ENCODE measurements at places on chromosomes 7 and 10.

DNA sequence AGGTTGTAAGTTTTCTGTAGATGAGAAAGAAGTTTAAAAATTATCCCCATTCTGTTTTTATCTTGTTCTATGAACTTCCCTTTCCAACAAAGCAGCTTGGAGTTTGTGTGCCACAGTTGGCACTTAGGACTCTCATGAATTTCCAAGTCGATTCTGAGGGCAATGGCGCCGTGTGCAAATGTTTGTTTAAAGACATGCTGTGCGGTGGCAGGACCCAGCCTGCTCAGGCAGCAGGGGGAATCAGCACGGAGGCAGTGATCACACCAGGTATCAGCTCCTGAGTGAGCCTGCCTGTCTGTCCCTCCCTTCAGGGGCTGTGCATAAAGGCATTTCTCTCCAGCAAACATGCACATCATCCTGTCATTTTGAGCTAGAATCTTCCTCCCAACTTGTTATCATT lies 109.8 kb upstream of the WDR11 start:
- DNase-seq: no peak

GRCh38 chr10:31836569-31837406 lies 91.8 kb downstream of the ARHGAP12 start:
- no peak for DNase-seq

DNA sequence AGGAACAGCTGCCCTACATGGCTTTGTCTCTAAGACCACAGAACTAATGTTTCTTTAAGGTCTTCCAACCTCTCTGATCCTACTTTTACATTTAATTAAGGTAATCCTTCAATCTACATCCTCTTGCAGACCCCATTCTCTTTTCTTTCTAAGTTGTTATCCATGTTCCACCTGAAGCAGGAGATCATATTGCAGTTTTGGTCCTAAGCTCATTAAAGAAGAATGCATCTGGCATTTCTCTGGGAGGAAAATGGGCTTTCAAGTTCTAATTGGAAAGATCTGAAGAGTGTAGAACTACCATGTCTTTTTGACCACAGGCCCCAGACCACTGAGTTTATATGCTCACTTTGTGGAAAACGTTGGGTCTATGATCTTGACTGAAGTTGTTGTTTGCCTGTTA lies 111.2 kb downstream of the SEM1 start:
- DNase-seq: no peak

DNA sequence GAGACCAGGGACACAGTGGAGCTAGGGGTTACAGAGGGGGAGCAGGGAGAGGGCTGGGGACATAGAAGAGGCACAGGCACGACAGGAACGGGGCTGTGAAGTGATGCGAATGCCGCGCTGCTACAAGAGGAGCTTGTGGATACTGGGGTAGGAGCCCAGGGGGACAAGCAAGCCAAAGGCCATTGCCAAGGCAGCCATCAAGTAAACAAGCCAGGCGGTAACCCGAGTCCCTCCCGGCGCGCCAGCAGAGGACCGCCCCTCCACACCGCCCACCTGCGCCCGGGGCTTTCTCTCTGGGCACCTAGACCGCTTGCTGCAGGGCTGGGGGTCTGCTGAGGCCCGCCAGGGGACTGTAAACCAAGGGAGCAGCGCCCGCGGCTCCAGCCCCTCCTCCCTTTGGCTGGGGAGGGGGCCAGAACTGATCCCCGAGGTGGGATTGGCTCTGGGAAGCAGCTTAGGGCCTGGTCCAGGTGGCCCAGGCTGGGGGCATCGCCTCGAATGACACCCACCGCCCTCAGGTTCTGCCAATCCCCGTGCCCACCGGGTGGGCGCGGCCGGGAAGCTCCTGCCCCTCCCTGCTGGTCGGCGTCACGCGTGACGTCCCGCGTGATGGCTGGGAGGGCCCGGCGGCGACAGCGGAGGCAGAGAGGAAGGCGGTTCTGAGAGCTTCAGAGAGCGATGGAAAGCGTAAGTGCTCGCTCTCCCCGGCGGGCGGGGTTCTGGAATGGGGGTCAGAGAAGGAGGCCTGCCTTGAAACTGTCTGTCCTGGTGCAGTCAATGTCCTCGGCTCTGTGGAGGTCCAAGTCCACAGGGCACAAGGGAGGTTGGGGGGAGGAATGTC lies 982 bp downstream of the SFXN3 start:
- DNase-seq: peak; percentile 74

GRCh38 chr10:84375011-84375410 lies 46.6 kb downstream of the CCSER2 start:
- peak; percentile 31 for DNase-seq

DNA sequence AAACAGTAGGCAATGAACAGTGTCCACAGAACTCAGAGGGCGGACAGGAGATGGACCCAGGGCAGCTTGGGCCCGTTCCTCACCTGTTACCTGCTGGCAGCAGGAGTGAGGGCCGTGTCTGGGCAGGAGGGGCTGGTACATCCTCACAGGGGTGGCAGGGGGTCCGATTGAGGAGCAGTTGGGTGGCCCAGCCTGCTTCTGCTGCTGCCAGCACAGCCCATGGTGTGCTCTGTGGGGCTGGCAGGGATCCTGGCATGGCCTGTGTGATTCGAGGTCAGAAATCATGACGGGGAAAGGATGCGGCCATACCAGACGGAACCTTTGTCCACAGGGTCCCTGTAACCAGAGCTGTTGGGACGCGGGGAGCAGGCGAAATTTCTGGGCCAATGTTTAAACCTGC lies 49.6 kb downstream of the INPP5A start:
- DNase-seq: no peak

DNA sequence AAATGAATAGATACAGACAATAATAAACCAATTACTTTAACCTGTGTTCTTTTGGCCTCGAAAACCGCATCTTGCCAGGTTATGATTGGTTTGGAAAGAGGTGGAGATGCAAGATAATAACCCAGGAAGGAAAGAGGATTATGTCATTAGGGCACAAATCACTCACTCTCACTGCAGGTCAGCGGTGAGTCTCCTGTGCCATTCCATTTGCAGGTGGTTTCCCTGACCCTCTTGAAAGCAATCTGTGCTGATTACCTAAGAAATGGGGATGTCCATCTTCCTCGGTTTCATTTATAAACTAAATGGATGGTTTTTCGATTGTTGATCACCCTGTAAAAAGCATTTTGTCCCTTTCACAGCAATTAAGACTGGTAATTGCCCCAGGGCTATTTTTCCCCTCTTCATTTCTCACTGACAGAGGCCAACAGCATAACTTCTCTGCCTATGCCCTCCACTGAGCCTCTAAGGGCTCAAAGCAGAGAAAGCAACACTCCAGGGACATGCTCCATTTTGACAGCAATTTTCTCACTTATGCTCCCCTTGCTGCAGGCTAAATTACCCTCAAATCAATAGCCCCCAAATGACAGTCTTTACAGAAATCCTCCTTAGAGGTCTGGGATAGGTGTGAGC lies 257.5 kb downstream of the IPMK start:
- no peak for DNase-seq

- DNase-seq: no peak
These were observed 146.2 kb upstream of the ASAH2 start for GRCh38 chr10:50397312-50398140.

DNA sequence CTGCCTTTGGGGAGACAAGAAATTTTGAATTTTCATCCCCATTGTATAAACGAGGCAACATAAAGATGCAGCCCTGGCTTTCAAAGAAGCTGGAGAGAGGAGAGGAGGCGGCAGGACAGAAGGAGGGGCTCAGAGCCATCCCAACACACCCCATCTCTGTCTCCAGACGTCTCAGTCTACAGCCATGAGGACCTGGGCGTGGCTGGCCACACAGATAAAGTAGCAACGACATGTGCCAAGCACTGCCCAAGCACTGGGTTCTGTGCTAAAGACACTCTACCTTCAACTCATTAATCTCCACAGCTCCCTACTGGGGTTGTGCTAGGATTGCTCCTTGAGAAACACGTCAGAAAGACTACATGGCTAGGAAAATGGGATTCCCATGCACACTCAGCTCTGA lies 65.2 kb downstream of the DLG5 start:
- DNase-seq: no peak

DNA sequence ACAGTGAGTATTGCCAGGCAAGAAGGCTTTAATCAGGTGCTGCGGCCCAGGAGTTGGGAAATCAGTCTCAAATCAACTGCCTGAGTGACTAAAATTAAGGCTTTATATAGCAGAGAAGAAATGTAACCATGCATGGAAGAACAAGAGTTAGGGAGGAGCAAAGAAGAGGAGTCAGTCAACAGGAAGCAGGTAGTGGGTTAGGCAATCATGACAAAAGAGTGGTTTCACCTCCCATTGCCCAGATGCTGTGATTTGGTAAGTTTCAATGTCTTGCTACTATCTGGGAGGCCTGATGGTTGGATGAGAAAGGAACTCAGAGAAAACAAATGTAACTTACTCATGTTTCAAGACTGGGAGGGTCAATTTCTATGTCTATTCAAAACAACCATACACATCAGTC lies 998.3 kb downstream of the GATA3 start:
- DNase-seq: no peak

DNA sequence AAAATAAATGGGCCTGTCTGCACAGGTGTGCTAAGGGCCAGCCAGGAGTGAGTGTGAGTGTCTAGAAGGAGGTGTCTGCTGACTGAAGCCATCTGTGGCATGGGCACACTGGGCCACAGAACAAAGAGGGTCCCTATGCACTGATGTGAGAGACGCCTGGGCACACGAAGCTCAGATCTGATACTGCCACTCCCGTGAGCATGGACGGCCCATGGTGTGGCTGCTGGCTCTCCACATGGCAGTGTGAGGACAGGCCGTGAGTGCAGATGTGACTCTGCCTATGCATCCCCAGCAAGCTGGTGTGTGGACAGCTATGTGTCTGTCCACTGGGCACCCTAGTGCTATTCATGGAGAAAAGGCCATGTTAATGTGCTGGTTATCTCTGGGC lies 12.8 kb upstream of the MYL7 start:
- no peak for DNase-seq

GRCh38 chr7:92064438-92065029 lies 69.7 kb downstream of the CYP51A1 start:
- DNase-seq: no peak

DNA sequence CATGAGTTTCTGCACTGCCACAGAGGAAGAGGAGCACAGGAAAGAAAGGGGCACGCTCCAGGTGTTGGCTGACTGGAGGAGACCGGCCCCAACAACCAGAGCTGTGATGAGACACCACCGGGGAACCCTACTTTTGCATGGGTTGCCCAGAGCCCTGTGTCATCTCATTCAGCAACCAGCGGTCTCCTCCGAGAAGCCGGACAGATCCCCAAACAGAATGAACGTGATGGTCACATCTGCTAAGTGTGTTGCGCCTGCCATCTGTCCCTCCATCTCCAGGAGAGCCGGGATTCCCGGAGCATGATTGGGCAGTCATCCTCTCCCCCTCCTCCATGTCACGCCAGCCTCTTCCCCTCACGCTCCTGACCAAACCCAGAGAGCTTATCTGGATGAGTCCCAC lies 22.9 kb downstream of the PARP12 start:
- no peak for DNase-seq

- DNase-seq: no peak
These were observed 227.3 kb downstream of the PTEN start for GRCh38 chr10:88090568-88091214.

- DNase-seq: peak; percentile 38
These were observed 169.7 kb downstream of the NRF1 start for GRCh38 chr7:129780974-129781927.

DNA sequence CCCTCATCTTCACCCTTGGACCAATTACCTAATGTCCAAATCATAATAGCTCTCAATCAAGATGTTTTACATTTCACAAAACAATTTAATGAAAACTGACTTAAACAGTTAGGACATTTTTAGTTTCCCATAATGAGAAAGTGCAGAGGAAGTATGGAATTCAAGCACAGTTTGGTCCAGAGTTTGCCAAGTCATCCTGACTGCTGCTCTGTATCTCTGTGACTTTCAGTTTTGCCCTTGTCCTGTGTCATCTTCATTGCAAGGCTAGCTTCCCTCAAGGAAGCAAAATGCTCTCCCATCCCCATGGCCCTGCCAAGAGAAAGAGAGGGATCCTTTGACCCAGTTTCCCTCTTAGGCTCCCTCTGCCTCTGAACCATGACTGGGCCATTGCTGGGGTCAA lies 7.9 kb upstream of the PLEKHS1 start:
- DNase-seq: no peak

DNA sequence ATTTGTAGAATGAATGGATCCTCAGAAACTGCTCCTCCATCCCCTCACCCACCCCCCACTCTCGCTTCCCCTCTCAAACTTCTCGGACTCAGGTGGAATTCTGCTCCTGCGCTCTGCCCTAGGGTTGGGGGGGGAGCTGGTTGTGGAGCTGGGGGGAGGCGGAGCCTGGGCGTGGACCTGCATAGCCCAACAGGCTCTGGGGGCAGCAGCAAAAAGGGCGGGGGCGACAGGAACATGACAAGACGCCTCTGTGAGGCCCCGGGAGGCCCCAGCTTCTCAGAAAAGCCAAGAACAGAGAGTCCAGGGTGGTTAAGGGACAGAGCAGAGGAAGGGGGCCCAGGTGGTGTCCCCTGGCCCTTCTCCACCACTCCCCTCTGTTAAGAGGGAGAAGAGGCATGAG lies 3.5 kb downstream of the TSC22D4 start:
- no peak for DNase-seq

DNA sequence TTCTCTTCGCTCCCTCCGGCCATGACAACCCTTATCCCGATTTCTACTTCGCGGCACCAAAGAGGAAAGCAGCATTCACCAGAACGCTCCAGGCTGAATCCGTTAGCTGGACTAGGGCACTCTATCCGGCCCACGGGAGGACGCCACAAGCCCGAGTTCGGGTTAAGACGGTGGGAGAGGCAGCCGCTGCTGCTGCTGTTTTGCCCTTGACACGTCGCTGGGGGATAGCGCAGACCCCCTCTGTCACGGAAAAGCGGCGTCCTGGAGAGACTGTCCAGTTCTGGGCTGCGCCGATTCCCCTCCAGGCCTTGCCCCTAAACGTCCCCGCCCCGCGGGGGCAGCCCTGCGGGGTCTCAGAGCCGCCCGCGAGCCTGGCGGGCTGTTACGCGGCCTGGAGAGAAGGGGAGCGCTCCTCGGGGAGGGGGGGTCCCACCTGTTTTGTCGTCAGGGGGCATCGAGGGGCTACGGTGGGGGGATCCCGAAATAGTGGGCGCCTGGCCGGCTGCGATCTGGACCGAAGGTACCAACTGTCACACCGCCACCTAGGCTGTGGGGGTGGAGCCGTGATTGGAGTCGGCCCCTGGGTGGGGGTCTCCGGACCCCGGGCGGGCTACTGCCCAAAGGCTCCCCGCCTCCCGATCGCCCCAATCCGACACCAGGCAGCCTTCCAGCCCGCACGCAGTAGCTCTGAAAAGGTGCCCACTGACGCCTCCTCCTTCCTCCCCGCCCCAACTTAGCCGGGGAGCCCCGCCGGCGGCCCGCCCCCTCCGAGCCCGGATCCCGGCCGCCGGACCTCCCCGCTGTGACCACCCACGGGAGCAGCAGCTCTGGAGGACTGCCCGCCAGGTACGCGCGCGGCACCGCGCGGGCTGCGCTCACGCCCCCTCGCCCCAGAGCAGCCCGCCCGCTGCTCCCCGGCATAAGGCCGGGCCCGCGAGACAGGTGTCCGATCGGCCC lies 772 bp downstream of the SGMS1 start:
- DNase-seq: peak; percentile 21
